ENCODE measurements at places on chromosomes 2 and 18.

DNA sequence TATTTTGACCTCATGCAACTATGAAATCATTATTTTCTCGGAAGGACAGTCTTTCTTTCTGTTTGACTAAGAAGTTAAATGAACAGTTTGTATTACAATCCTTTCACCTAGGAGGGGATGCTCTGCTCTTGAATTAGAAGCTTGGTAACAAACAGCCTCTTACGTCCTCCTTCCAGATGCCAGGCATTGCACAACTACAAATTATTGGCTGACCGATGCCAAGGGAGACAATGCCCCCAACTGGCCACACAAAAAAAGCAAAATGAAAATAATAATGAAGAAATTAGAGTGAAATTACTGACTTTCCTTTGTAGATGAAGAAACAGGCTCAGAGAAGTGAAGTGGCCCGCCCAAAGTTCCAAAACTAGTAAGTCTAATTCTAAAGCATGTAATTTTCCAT is 177.9 kb downstream of the CYRIA start:
- DNase-seq, result peak; percentile 17

GRCh38 chr2:9574331-9574730 is 18.7 kb upstream of the ADAM17 start:
- no peak for DNase-seq

GRCh38 chr2:32683520-32684086 is 55.8 kb downstream of the TTC27 start:
- no peak for DNase-seq

DNA sequence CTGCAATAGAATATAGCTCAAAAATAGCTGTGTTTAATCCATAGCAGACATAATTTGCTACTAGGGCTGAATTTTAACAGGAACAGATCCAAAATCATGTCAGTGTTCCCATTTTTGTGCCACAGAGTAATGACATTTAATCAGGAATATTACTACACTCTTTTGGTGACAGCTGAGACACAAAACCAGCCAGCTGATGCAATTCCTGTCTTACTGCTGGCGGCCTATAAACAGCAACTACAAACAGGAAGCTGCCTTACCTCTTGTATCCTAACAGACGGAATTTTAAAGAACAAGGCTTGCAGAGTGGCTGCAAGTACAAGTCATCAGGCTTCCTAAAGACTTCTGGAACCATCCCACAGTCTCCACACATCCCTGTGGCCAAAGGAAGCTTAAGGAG is 218.1 kb downstream of the ZNF521 start:
- no peak for DNase-seq

DNA sequence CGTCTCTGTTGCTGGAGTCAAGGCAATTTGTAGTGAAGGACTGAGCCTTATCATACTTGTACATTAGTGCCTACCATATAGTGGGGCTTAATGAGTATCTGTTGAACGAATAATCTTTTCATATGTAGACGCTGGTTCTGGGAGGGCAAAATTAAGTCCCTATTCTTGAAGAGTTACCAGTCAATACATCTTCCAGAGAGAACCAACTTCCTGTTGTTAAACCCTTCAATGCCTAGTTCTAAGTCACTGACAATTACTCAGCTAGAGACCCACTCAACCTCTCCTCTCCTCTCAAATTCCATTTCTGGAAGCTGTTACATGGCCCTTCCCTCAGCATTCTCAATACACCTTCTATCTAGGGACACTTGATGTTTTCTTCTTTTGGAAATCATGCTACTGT is 1.1 kb upstream of the MOB4 start:
- DNase-seq, result no peak

DNA sequence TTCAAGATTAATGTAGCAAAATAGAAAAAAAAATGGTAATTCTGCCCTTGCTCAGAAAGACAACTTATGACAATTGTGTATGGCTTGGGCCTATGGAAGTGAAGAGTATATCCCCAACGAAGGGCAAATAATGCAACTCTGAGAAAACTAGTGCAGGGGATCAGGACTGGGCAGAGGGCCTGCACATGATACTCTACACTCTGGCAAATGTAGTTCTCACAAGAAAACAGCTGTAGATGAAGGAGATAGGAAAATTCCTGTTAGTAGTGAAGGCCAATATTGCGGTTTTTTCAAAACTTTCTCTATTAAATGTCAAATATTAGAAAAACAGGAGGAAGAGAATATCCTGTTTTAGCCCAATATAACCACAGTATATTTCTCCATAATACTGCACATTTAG is 77.8 kb downstream of the SCN9A start:
- no peak for DNase-seq

DNA sequence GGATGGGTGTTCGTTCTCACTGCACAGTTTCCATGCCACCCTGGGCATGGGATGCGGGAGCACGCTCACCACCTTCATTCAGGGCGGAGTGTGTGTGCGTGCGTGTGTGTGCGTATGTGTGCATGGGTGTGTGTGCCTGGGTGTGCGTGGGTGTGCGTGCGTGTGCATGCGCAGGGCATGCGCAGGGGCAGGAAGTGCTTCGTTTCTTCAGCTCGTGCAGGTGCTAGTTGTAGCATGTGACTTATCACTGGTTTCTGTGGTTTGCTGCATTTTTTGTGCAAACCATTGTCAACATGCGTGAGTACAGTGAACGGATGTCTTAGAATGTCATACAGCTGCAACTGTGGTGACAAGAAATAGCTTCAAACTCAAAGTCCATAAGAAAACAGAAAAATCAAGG is 179.5 kb downstream of the PTGR3 start:
- DNase-seq, result no peak

DNA sequence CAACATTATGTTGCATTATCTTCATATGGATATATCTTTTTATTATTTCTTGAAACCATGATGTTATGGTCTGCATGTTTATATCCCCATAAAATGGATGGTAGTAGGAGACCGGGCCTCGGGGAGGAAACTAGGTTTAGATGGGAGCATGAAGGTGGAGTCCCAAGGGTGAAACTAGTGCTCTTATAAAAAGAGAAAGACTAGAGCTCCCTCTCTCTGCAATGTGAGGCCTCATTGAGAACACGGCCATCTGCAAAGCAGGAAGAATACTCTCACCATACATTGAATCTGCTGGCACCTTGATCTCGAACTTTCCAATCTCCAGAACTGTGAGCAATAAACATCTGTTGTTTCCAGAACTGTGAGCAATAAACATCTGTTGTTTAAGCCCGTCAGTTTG is 64.0 kb downstream of the NXPH2 start:
- no peak for DNase-seq

- DNase-seq, result peak; percentile 64
Observed at GRCh38 chr2:235106874-235107639, 155.2 kb downstream of the SH3BP4 start.

- DNase-seq, result no peak
Observed at GRCh38 chr18:51789871-51790270, 550.1 kb upstream of the DCC start.

Measured in neural crest cell (in vitro differentiated cells).